ENCODE measurements at places on chromosomes 1 and 21.

DNA sequence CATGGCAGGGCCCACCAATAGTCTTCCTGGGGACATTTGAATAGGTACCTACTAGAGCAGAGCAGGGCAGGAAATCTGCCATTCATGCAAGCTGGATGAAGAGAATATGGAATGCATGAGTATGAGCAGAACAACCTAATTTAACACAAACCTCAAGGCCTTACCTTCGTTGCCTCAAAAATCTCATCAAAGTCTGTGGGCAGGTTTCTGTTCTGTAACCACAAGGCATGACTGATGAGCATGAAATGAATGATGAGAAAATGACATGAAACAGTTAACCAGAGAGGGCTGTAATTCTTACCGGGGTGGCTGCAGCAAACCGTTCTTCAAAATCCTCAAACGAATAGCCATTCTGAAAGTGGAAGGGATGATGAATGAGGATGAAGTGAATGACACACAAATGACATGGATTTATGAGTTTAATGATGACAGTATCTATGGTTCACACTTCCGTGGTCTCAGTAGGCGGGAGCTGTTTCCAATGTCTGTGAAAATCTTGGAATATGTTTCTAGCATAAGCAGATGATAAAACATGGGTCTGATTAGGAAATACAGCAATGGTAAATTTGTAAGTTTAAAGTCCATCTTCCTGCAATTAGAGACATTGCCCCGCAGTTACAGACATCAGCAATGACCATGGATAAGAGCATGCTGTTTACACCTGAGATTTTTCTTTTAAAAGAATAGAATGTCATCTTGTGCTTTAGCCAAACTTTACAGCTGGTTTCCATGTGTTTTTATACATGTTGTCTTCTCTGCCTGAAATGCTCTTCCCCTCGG lies 67.6 kb upstream of the C8B start:
- DNase-seq, result no peak

- no peak for DNase-seq
Observed at GRCh38 chr1:218518216-218518740, 173.1 kb downstream of the TGFB2 start.

GRCh38 chr1:152013664-152014237 lies 20.1 kb upstream of the S100A10 start:
- DNase-seq, result peak; percentile 14

DNA sequence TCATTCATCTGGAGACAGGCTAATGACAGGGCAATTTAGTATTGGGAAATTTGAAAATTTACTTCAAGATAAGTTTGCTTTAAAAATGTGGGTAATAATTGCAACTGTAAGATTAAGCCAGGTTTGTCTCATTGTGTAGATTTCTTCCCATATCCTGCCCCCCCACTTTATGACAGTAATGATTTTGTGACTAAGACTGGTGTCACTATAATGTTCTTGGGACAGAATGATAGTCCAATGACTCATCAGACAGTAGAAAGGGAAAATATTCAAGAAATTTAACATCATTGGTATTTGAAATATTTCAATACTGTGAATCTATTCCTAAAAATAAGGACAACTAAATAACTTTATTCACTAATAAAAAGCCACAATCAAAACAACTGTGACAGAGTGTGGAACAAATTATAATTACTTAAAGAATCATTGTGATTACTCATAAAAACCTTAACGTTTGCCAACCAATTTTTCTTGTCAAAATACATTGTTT lies 36.7 kb downstream of the FH start:
- no peak for DNase-seq

DNA sequence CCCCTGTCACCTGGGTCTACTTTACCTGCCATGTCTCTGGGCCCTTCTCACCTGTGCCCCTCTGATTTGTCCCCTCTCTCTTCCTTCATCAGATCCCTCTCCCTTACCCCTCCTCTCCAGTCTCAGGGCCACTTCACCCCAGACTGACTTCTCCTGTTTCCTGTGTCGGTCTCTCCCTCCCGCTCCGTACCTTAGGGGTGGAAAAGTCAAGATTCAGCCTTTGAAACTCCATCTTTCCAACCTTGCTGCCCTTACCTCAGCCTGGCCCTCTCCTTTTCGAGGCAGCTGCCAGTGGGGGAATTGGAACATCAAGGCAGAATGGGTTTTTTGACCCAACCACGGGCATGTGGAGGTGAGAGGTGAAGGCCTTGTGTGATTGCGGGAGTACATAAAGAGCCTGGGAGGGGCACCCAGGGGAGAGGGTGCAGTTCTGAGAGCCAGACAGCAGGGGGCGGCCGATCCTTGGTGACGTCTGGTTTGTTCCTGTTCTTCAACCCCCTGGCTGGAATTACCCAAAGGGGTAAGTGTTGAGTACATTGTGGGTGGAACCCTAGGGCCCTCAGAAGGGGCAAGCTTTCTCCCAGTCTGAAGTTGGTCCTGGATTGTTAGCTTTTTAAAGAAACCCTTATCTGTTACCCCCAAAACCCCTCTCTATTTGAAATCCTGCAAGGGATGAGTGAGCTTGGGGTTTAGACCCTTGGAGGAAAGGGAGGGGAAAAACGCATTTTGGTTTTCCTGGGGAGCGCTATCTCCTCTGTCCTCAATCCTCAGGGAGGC lies 12.3 kb upstream of the DMBX1 start:
- DNase-seq, result peak; percentile 57

- DNase-seq, result no peak
Observed at GRCh38 chr1:79082233-79082632, 75.7 kb upstream of the ADGRL4 start.

- no peak for DNase-seq
Observed at GRCh38 chr1:207268337-207268736, 53.1 kb upstream of the CD55 start.

DNA sequence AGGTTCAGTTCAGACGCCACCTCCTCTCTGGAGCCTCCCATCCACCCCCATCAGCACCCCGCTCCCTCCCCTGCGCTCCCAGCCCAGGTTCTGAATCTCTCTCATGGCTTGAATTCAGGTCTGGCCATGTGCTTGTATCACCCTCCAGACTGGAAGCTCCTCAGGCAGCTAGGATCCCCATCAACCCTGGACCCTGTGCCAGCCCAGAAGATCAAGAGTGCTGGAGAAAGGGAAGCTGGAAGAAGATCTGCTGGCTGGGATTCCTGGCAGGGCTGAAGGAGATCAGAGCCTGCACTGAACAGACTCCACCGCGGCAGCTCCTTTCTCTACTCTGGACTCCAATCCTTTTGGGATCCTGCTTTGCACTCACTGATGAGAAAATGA lies 11.7 kb upstream of the TINAGL1 start:
- no peak for DNase-seq

DNA sequence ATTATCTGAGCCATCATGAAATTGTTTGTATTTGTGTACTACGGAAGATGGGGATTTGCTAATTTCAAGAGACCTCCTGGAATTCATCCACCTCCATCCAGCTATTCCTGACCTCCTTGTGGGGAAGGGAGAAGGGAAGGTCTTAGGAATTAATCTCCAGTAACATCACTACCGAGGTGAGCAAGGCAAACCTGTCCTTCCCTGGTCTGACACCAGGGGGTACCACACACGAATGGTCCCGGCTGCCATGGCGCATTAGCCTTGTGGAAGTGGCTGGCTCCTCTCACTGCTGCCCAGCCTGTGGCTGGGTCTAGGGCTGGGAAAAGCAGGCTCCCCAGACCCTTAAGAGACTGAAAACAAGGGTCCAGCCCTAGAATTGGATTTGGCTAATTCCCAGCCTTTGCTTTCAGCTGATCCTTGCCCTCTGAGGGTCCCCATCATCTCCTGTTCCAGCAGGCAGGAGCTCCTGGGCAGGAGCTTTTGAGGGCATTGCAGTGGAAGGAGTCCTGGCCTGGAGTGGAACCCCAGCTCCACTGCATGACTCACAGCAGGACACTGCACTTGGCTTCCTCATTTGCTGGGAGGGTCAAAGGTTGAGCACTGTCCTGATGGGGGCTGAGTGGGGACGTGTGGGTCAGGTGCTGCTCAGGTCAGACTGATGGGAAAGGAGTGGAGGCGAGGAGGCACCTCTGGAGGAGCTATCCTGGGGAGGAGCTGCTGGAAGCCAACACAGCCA lies 34.8 kb downstream of the RIMS3 start:
- DNase-seq, result no peak

GRCh38 chr1:6385488-6386191 lies 7.9 kb downstream of the ACOT7 start:
- no peak for DNase-seq

- no peak for DNase-seq
Observed at GRCh38 chr1:94395748-94396309, 22.4 kb upstream of the ABCD3 start.

GRCh38 chr1:211843507-211844298 lies 13.1 kb upstream of the LPGAT1 start:
- no peak for DNase-seq

GRCh38 chr1:243431591-243431990 lies 175.8 kb downstream of the SDCCAG8 start:
- no peak for DNase-seq

DNA sequence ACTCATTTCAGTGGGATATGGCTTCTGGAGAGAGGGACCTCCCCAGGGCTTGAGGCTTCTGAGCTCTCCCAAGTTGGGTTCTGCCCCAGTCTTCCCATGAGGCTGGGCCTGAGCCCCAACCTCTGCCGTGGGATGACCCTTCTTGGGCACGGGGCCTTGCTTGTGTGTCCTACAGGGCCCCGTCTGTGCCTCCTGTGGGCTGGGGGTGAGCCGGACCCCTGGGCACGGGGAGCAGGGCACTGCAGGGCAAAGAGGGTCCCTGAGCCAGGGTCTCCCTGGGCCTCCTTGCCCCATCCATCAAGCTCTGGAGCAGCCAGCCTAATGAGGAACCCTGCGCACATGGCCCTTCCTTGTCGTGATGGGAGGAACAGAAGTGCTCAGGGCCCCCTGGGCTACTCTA lies 5.2 kb upstream of the SMYD3 start:
- DNase-seq, result no peak

GRCh38 chr1:216498277-216498676 lies 75.0 kb upstream of the USH2A start:
- no peak for DNase-seq

DNA sequence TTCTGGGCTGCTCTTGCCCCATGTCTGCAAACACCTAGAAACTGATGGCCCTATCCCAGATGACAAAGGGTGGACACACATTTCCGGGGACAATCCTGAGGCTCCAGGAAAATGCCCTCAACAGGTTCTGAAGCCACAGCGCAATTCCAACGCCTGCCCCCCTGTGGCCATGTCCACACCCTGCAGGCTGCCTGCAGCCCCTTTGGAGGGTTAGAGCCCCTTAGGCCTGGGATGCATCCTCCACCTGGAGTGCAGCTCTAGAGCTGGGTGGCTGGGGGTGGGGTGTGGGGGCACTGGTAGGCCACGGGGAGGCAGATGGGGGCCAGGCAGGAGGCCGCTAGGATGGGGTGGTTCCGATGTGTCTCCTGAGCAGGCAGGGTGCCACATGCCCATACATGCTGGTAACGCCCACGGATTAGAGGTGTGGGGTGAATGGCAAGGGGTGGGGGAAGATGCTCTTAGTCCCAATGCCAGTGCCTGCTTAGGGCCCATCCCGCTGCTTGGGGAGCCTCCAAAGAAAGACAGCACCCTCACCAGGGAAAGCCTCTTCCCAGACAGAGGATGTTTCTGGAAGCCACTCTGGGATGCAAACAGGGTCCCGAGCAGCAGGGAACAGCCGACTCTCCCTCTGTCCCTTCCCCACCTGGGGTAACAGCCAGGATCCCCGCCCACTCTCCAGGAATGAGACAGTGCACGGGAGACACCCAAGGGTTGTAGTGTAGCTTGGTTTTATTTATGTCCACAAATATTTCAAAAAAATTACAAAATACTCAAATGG lies 34.0 kb downstream of the SLC45A1 start:
- no peak for DNase-seq

DNA sequence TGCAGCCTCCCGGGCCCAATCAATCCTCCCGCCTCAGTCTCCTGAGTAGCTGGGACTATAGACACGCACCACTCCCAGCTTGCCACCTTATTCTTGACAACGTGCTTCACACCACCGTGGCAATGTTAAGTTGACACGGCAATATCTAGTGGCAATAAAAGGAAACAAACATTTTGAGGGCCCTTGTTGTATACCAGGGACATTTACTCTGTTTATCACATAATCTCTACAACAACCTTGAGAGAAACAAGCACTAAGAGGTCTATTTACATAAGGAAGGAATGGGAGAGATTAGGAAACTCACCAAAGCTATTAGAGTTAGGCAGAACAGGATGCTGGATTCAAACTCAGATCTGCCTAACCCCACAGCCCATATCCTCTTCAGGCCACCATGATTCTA lies 3.1 kb downstream of the KLHDC8A start:
- DNase-seq, result no peak
